Hindlimb muscle (tissue), 1 donor: ENCODE measurements at places on chromosomes 12 and 14. TPM values are rescaled to one million over a fixed set of nuclear protein-coding genes. Genes with fewer than 3 reads are reported as not detected.

DNA sequence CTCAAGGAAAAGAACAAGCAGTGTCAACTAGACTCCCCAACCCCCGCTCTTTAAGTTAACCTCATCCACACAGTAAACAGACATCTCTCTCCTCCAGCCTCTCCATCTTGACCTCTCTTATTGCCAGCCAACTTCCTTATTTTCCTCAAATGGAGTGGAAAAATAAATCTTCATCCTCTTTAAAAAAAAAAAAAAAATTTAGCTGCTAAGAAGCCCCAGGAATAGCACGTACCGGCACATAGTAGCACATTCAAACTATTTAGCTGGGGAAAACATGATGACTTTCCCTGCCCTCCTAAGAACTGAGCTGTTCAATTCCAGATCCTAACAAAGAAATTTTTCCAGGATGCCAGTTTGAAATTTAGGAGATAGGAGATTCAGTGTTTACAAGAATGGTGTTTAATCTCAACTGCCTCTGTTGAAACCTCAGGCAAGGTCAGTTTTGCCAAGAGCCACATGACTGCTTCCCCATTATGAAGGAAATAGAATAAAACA is 90.8 kb downstream of the EPS8 start:
- DNase-seq = no peak

DNA sequence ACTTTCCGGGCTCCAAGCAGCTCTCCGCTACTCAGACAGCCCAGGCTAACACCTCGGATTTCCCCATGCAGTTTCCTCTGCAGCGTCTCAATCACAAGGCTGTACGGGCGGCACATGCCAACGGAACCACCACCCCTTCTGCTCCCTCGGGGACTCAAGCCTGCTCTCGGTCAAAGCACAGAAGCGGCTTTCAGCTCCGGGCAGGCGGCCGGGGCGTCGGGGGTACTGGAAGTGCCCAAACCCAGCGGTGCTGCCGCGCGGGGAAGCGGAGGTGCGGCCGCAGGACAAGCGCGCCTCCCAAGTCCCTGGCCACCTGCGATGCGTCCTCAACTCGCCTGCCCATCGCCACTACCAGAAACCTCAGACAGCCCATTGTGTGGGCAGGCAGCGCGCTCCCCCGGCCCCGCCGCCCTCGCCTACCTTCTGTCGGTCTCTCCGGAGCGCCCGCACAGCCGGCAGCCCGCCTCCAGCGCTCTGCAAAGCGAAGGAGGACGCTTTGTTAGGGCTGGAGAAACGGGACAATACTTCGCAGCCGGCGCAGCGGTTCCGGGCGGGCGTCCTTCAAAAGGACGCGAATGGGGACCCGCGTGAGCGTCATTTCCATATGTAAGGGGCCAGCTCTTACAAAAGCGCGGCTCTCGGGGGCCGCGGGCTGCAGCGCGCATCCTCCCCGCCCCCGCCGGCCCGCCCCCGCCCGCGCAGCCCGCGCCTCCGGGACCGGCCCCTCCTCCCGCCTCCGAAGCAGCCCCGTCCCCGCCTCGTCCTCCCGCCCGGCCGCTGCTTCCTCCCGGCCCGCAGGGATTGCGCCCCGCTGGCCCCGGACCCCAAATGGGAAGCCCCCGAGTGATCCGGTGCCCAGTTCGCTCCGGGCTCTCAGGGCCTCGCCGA is 674 bp downstream of the NIN start:
- DNase-seq = peak; percentile 61

- DNase-seq = no peak
These were observed 528.5 kb upstream of the CCDC196 start for GRCh38 chr14:65957631-65958205.

- DNase-seq = no peak
These were observed 9.1 kb downstream of the SCAF11 start for GRCh38 chr12:45981075-45981837.

- DNase-seq = no peak
These were observed 138.5 kb downstream of the NTF3 start for GRCh38 chr12:5570416-5570815.

DNA sequence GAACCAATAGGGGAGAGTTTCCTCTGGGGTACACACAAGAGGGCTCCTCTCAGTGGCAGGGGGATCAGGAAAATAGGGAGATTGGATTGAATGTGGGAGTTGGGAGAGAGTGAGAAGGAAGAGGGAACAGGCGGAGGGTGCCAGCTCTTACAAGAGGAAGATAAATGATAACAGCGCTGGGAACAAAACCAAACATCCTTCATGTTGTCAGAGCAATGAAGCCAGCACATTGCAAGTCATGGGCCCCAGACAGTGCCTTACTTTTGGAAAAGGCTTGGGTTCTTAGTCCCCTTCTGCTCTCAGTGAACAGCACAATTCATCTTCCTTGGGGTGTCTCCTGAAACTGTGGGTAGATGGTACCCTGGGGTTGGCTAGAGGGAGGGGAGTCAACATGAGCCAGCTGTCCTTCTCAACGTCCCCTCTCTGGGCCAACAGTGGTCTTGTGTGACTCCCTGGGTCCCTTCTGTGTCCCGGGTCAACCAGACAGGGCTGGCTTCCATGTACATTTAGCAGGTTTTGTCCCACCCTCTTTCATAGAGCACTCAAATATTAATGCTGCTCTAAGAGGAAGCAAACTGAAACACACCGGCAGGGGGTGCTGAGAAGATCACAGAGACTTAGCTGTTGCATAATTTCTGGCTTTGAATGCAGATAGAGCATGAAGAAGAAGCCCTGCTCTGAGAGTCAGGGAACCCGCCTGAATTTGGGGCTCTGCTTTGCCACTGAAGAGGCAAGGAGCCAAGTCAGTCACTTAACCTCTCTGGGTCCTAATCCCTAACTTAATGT is 138.5 kb downstream of the ESRRB start:
- no peak for DNase-seq

DNA sequence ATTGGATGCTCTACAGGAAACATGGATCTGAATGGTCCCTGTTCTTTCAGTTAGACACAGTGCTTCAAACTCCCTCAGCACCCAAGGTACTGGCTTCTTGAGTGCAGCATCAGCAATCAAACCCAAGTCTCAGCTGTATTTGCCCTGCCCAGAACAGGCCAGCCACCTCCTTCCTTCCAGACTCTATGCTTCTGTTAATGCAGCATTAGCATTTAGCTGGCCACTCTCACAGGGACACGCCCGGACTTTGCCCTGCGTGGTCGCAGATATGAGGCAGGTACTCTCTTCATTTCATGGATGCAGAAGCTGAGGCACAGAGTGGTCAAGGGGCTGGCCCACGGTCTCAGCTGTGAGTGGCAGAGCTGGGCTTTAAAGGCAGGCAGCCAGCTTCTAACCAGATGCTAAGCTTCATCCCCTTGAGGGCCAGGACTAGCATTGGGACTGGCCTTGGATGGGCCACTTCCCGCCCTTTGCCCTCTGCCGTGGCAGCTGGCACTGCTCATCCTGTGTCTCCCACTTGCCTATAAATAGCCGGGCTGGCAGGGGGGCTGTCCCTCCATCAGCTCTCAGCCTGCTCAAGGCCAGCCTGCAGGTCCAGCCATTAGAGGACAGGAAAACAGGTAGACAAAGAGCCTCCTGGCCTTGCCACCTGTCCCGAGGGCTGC is 1.5 kb upstream of the SLC25A47 start:
- DNase-seq = no peak

DNA sequence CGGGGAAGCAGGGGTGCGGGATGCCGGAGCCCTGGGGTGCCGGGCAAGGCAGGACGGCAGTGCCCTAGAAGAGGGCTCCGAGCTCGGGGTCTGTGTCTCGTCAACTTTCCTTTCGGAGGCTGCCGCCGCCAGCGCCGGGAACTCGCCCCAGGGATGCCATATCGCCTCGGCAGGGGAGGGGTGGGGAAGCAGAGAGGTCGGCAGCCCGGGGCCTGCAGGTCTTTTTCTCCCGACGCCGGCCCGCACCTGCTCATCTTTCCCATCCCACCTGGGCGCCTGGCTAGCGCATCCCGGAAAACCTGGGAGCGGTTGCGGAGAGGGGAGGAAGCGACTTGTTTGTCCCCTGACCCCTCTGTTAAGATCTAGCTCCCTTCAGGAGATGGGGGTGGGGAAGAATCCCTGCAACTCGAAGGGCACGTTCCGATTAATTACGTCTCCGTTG is 547 bp downstream of the CNTN1 start:
- DNase-seq = no peak

DNA sequence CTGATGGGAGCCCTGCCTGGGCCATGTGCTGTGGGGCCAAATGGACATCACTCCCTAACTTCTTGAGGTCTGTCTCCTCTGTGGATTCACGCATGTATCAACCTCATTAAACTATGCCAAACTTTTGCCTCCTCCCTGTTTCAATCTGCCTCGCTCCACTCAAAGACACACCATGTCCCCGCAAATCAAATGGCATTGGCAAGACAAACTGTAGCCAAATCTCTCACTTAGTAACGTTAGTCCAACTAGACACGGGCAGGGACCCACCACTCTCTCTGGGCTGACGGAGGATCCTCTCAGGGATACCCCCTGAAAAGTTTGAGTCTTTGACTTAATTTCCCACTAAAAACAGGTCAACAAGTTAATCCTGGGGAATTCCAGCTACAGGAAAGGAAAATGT is 8.0 kb downstream of the ZBTB39 start:
- DNase-seq = no peak

GRCh38 chr12:61487728-61488127 is 772.5 kb upstream of the USP15 start:
- no peak for DNase-seq

- no peak for DNase-seq
These were observed 7.7 kb upstream of the ATXN2 start for GRCh38 chr12:111606767-111607230.

- peak; percentile 96 for DNase-seq
These were observed at the start of gene NCKAP5L for GRCh38 chr12:49828133-49829091. TSS of gene NCKAP5L (minus strand) at chr12:49828413. CDS start at chr12:49804044, 24,369 bp downstream.

The C12orf54 gene
- 0.72 TPM for polyA plus RNA-seq

The INSM2 gene
- polyA plus RNA-seq = not detected

The PTGER2 gene
- polyA plus RNA-seq = 1.1 TPM

The SSTR1 gene
- 0.04 TPM for polyA plus RNA-seq

The SMCO2 gene
- polyA plus RNA-seq = not detected

The SLC6A12 gene
- 0.75 TPM for polyA plus RNA-seq

The AMHR2 gene
- polyA plus RNA-seq = not detected

The RASAL1 gene
- 0.08 TPM for polyA plus RNA-seq

The CCDC198 gene
- polyA plus RNA-seq = 0.28 TPM
